ENCODE measurements at places on chromosomes 1 and 21. TPM values are rescaled to one million over a fixed set of nuclear protein-coding genes. Genes with fewer than 3 reads are reported as not detected.

The CCDC181 gene
- total RNA-seq = 0.80 TPM

The NKAIN1 gene
- 3.6 TPM for total RNA-seq

The IL10 gene
- total RNA-seq = 0.34 TPM

The ZBED6 gene
- total RNA-seq = 26.1 TPM

The S100A7 gene
- total RNA-seq = not detected

The ADGRB2 gene
- total RNA-seq = 1.7 TPM

DNA sequence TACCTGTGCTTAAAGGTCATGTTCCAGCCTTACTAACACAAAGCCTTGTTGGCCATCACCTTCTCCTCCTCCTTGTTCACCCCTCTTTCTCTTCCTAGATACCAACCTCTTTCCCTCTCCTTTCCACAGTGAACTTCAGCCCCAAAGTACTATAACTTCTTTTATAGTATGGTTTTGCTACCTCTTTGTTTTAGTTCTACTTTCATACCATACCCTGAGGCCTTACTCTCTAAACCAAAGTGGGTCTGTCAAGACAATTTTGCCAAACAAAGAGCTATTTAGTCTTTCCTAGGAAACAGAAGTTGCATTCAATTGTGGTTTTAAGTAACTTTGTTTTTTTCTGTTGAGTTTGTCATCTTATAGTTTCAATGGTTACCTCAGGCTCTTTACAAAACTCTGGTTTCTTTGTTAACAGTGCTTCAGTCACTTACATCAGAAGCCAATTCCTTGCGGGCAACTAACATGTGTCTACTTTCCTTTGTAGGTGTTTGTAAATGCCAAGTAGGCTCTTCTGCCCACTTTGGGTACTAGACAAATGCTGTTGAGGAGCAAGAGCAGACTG, 623.9 kb upstream of the PKN2 start:
- no peak for DNase-seq
- H3K27ac ChIP-seq = no peak overlapping the region
- H3K27me3 ChIP-seq = no peaks in the 10 kb centered on the region
- no peak overlapping the region for H3K4me3 ChIP-seq
- H3K36me3 ChIP-seq = no peaks in the 10 kb centered on the region
- no peaks in the 10 kb centered on the region for H3K4me1 ChIP-seq

- no peak for DNase-seq
- no peak overlapping the region for H3K4me3 ChIP-seq
- no peaks in the 10 kb centered on the region for H3K4me1 ChIP-seq
- no peaks in the 10 kb centered on the region for H3K36me3 ChIP-seq
- no peaks in the 10 kb centered on the region for H3K27me3 ChIP-seq
Observed at GRCh38 chr1:26664802-26665201, 31.0 kb upstream of the ARID1A start.

- H3K27ac ChIP-seq = no peak overlapping the region
- H3K4me1 ChIP-seq = no peaks in the 10 kb centered on the region
Observed at GRCh38 chr1:194473766-194474165, 1287.4 kb upstream of the B3GALT2 start.

DNA sequence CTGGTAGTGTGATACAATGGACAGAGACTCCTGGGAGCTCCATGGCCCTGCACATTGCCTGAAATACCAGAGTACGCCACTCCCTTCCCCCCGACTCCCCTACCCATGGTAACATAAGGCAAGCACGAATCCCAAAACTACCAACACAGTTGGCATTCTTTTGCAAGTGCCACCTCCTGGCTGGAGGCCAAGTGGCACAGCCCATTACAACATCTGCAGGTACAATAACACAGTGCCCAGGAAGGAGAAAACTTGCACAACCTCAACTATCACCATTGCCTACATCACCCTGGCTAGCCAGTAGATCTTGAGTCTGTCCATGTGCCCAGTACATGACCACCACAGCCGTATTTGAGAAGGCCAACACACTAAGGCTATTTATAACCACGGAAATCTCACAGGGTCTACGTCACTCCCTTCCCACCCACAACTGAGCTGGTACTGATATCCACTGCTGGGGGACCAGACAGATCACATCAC, 11.7 kb downstream of the ADAMTS1 start:
- H3K27ac ChIP-seq = no peak overlapping the region
- H3K4me3 ChIP-seq = no peak overlapping the region
- peaks cover 25% of the 10 kb centered on the region for H3K36me3 ChIP-seq
- no peak for DNase-seq
- no peaks in the 10 kb centered on the region for H3K27me3 ChIP-seq

DNA sequence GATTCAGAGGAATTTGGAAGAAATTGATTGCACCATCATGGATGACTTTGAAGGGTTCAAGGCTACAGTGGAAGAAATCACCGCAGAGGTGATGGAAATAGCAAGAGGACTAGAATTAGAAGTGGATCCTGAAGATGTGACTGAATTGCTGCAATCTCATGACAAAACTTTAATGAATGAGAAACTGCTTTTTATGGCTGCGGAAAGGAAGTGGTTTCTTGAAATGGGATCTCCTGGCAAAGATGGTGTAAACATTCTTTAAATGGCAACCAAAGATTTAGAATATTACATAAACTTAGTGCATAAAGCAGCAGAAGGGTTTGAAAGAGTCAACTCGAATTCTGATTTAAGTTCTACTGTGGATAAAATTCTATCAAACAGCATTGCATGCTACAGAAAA, 698.6 kb downstream of the PLA2G4A start:
- DNase-seq = no peak
- no peak overlapping the region for H3K27ac ChIP-seq
- no peaks in the 10 kb centered on the region for H3K36me3 ChIP-seq
- H3K4me1 ChIP-seq = no peaks in the 10 kb centered on the region
- no peaks in the 10 kb centered on the region for H3K27me3 ChIP-seq
- no peak overlapping the region for H3K4me3 ChIP-seq

DNA sequence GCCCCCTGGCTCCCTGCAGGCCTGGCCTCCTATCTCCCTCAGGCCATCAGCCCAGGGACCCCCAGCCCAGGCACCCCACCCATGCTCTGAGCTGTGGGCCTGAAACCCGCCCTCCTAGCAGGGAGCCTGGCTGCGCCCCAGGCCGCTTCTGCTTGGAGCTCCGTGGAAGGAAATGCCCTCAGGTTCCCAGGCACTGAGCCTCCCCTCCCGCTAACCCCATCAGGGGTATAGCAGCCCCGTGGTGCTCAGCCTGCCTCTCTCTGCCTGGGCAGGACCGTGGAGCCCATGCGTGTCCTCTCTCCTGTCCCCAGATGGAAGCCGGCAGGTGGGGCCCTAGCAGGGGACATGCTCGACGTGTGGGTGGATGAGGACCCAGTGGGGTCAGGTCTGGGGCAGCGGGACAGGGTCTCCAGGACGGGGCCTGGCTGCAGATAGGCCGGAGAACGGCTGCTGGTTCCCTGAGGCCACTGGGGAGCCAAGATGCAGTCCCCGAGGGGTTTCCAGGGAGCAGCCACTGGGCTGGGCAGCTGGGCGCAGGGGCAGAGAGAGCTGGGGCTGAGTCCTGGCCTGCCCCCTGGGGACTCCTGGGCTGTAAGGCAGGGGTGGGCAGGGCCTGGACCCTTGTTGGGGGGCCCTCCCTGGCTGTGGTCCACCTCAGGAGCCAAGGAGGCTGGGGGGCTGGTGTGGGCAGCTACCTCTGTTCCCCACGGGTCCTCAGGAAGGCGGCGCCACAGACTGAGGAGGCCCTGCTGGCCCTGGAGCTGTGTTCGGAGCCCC, 75.5 kb downstream of the MORN1 start:
- no peaks in the 10 kb centered on the region for H3K36me3 ChIP-seq
- peaks cover 17% of the 10 kb centered on the region for H3K4me1 ChIP-seq
- peaks cover 24% of the 10 kb centered on the region for H3K27me3 ChIP-seq
- H3K4me3 ChIP-seq = no peak overlapping the region
- no peak for DNase-seq

DNA sequence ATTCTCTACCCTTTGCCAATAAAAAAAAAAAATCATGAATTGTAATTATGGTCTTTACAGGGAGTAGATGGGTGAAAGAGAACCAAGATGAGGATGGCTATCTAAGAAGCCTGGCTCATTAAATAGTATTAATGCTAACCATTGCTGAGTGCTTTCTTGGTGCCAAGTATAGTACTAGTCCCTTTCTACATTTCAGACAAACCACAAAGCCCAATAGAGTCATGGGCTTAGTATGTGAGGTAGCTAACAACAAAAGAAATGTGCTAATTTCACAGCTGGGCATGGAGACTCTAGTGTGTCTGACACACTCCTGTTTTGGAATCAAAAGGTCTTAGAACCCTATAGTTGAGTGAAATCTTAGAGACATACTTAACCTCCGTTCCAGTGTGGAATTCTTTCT, 84.5 kb upstream of the ESRRG start:
- DNase-seq = no peak
- H3K27me3 ChIP-seq = no peaks in the 10 kb centered on the region
- peaks cover 12% of the 10 kb centered on the region for H3K4me1 ChIP-seq

GRCh38 chr1:65372557-65372956, 47.9 kb upstream of the LEPR start:
- no peaks in the 10 kb centered on the region for H3K27me3 ChIP-seq
- no peak overlapping the region for H3K27ac ChIP-seq
- DNase-seq = no peak

DNA sequence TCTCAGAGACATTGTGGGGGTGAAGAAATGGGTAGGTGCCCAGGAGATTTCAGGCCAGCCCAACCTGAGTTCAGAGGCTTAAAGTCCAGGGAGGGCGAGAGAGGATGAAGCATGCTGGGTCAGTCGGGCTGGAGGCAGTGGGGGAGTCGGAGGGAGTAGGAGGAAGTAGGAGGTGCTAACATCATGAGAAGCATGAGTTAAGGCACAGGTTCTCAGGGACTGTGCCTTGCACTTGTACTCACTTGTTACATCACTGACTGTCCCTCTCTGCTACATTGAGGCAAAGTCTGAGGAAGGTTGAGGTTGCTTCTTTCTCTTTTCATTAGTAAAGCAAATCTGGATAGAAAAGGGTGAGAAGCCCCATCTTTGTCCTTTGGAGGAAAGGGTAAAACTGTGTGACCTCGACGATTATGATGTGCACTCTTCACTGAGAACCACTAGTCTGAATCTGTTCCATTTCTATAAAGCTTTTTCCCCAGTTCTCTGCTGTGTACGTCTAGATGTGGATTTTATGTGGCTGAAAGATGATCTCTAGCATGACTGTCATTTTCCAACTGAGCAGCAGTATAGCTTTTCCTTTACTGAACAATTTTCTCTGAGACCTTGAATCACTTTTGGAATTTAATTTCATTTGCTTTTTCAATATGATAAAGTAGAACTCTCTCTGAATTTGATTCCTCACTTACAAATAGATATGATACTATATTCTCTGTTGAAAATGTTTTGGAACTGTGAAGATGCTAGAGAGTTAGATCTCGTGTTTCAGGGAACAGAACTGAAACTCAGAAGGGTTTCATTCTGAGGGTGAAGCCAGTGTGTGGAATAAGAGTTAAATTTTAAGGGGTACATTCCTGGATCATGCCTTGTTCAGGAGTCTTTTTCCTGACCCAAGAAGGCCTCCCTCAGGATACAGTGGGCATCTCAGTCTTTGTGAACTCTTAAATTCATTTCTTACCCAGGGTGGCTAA, 94.6 kb downstream of the FGGY start:
- H3K27me3 ChIP-seq = no peaks in the 10 kb centered on the region
- DNase-seq = no peak
- no peaks in the 10 kb centered on the region for H3K36me3 ChIP-seq

GRCh38 chr1:237864338-237865244, 26.1 kb downstream of the ZP4 start:
- H3K4me3 ChIP-seq = no peak overlapping the region
- H3K27me3 ChIP-seq = no peaks in the 10 kb centered on the region
- peak; percentile 13 for DNase-seq
- no peaks in the 10 kb centered on the region for H3K4me1 ChIP-seq
- H3K27ac ChIP-seq = no peak overlapping the region
- no peaks in the 10 kb centered on the region for H3K36me3 ChIP-seq

- no peak for DNase-seq
- no peaks in the 10 kb centered on the region for H3K27me3 ChIP-seq
- no peak overlapping the region for H3K4me3 ChIP-seq
- no peak overlapping the region for H3K27ac ChIP-seq
Observed at GRCh38 chr1:107689159-107689558, 275.8 kb downstream of the VAV3 start.

DNA sequence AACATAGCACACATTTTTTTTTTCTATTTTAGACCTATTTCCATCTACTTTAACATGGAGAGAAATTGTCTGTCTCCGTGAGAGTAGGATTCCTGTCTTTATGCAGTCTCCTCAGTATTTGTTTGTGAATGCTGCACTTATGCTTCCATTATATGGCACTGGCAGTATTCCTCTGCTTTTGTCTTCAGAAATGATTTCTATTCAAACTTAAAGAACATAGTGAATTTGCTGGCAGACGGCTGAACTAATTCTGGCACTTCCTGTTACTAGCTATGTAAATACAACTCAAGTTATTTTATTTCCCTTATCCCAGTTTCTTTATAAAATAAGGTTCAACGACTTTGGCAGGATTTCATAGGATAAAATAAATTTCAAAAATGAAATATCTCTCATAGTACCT, 45.3 kb downstream of the KCTD3 start:
- H3K36me3 ChIP-seq = peaks cover 2% of the 10 kb centered on the region
- no peak overlapping the region for H3K4me3 ChIP-seq
- no peak overlapping the region for H3K27ac ChIP-seq
- no peak for DNase-seq
- no peaks in the 10 kb centered on the region for H3K4me1 ChIP-seq

GRCh38 chr1:187840557-187840956, 1011.8 kb downstream of the PLA2G4A start:
- H3K4me1 ChIP-seq = no peaks in the 10 kb centered on the region
- no peaks in the 10 kb centered on the region for H3K27me3 ChIP-seq
- no peak for DNase-seq
- H3K36me3 ChIP-seq = no peaks in the 10 kb centered on the region
- H3K4me3 ChIP-seq = no peak overlapping the region

DNA sequence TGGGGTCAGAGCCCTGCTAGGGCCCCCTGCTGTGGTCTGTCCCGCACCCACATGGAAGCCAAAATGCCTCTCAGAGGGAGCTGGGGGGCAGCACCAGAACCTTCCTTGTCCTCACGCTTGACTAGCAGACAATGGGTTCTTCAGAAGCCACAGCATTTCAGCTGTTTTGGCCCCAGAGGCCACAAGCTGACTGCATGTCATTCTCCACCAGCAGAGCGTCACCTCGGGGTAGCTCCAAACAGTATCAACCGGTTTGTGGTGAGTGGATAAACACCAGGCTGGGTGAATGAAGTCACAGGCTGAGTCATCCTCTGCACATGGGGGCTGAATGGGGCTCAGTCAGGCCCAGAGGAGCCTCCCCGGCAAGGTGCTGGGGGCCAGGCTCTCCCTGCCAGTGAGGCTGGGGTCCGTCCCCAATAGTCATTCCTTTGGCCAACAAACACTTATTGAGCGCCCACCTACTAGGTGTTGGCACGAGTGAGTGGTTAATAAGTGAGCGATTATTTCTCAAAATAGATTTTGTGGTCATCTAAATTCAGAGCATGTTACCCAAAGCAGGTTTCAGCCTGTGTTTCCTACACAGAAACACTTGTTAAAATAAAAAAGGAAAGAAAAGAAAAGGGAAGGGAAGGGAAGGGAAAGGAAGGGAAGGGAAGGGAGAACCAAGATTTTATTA, 9.1 kb downstream of the OLIG1 start:
- peaks cover 8% of the 10 kb centered on the region for H3K27me3 ChIP-seq
- H3K4me1 ChIP-seq = no peaks in the 10 kb centered on the region
- H3K4me3 ChIP-seq = no peak overlapping the region
- H3K27ac ChIP-seq = no peak overlapping the region
- DNase-seq = no peak
